Left renal pelvis (tissue), 4 donors: ENCODE measurements at places on chromosomes 6 and 20.

DNA sequence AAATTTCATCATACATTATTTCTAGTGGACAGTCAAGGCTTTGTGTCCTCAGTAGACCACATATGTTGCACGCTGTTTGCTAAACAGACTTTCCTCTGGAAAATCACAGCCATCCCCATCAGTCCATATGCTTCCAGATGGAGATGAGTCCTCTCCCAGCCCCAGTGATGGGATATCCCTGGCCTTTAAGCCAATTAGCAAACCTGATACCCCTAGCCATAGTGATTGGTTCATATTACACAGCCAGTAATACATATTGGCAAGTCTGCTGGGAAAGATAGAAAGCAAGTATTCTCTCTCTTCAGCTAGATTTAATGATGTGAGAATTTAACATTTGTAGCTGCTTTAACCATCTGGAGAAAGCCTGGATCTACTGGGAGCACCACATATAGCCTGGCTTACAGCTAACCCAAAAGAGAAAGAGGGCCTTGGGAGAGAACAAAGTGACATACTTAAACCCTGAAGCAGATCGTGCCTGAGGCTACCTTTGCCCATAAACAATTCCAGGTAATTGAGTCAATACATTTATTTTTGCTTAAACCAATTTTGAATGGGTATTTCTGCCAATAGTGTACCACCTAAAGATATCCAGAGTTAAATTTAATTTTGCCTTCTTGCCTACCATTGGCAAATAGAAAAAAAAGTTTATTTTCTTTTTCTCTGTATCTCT, 103.5 kb upstream of the HIVEP1 start:
- DNase-seq: no peak

- DNase-seq: no peak
Measured at GRCh38 chr6:113830140-113830539, 27.0 kb upstream of the MARCKS start.

GRCh38 chr6:14792118-14792955, 453.5 kb upstream of the JARID2 start:
- no peak for DNase-seq

GRCh38 chr20:45946149-45946970, 11.9 kb downstream of the PCIF1 start:
- DNase-seq: no peak

DNA sequence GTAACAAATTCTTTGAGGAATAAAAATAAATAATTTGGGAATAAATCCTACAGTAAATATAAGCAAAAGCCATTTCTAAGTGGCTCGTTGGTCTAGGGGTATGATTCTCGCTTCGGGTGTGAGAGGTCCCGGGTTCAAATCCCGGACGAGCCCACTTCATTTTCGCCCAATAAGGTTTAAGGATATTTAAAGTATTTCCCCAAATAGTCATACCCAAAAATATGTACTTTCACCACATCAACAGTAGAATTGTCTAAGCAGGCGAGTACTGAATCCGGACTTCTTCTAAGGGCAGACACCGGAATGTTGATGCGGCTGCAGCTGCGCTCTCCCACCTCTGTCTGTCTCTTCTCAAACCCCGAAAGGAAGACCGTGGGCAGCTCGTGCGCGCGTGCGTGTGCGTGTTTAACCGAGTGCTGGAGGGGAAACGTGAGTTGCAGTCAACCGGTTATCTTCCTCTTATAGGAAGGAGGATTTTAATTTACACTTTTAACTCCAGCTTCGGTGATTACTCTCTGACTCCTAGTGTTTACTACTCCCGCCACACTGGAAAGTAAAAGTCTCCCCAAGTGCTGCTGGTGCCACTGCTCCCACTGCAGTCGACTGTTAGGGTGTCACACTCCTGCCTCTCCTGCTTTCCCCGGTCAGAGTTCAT, 155.7 kb upstream of the PRSS16 start:
- no peak for DNase-seq

GRCh38 chr6:105424175-105424783, 21.4 kb upstream of the PREP start:
- DNase-seq: peak; percentile 42

DNA sequence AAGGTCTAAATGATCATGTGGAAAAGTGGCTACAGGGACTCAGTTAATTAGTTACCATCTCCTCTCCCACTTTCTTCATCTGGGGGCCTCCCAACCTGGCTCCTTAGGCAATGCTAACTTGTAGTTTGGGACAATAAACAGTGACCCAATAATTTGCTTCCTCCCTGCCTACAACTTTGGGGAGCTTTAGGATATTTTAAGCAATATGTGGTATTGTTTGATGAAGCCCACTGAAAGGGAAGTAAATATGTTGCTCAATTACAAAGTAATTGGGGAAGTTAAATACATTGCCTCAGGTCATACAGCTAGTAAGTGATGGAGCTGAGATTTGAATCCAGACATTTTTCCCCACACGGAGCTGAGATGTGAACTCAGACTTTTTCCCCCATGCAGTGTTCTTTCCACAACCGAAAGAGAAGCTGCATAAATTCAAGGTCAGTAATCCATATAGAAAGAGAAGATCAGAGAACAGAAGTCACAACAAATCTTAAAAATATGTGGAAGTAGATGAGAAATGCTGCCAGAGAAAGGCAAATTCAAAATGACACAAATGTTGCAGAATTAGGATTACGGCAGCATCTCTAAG, 26.6 kb downstream of the ZHX3 start:
- no peak for DNase-seq

DNA sequence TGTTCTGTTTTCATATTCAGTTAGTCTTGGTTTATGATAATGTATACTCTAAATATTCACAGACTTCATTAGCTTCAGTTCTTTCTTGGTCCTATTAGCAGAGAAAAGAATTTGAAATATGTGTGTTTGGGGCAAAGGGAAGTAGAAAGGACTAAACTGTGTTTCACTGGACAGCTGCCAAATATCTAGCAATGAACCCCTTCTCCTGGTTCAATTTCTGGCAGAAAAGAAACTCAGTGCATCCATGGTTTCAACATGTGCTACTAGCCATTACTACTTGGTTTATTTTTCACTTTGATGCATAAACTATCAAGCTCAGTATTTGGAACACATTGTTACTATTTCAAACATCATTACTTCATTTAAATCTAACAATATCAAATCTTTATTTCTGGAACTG, 43.6 kb downstream of the FBXL4 start:
- no peak for DNase-seq

- peak; percentile 62 for DNase-seq
Measured at GRCh38 chr6:1436334-1437306, 47.2 kb downstream of the FOXF2 start.

GRCh38 chr6:82249381-82250253, 2.1 kb upstream of the IBTK start:
- no peak for DNase-seq

DNA sequence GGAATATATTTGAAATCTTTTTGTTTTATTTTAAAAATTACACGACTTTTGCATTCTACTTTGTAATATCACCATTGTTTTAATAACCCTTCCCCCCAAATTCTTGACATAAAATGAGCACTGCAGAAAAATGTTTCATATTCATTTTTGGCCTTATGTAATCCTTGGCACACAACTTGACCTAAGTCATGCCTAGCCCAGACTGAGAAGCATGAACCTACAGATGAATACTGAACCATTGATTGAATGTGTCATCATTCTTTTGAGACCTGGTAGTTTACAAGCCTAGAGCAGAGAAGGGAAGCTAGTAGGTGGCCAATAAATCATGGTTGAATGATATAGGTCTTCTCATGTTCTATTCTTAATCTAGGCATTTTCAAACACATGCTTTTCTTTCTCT, 89.4 kb upstream of the EDN1 start:
- DNase-seq: no peak

DNA sequence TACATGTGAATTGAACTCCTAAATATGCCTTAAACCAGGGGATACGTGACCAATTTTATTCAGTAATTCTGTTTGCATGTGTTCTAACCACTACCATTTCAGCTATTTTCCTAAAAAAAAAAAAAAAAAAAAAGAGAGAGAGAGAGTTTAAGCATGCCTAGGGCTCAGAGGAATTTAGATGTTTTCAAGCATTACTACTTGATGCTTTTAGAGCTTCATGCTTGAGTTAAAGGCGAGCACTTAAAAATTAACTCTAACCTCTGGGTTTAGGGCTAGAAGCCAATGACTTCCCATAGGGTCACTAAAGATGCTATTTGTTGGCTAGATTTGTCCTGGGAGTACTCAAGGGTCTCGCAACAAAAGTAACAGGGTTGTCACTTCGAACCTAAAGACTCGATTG, 217.7 kb downstream of the ATXN1 start:
- DNase-seq: no peak

GRCh38 chr6:52506476-52506875, 70.4 kb downstream of the TRAM2 start:
- no peak for DNase-seq

- DNase-seq: no peak
Measured at GRCh38 chr6:111709615-111710398, 104.1 kb upstream of the TRAF3IP2 start.

GRCh38 chr20:36546111-36546736, 4.9 kb downstream of the MYL9 start:
- DNase-seq: no peak

GRCh38 chr20:8662433-8662954, 406.4 kb upstream of the PLCB4 start:
- no peak for DNase-seq

GRCh38 chr6:11921751-11922150, 90.4 kb upstream of the HIVEP1 start:
- DNase-seq: no peak

DNA sequence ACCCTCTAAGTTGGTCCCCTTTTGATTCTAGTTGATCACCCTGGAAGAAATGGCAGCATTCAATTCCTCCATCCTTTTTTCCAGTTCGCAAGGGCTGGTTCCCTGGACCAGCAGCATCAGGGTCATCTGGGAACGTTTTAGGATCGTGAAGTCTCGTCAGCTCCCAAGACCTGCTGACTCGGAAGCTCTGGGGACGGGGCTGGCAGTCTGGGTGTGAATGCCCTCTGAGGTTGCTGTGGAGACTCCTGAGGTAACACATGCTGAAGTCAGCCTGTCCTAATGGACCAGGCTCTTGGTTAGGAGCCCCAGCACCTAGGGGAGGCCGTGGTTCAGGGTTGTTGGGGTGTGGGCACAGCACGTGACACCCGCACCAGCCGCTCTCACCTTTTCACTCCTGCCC, 164.1 kb downstream of the SYNDIG1 start:
- DNase-seq: no peak

DNA sequence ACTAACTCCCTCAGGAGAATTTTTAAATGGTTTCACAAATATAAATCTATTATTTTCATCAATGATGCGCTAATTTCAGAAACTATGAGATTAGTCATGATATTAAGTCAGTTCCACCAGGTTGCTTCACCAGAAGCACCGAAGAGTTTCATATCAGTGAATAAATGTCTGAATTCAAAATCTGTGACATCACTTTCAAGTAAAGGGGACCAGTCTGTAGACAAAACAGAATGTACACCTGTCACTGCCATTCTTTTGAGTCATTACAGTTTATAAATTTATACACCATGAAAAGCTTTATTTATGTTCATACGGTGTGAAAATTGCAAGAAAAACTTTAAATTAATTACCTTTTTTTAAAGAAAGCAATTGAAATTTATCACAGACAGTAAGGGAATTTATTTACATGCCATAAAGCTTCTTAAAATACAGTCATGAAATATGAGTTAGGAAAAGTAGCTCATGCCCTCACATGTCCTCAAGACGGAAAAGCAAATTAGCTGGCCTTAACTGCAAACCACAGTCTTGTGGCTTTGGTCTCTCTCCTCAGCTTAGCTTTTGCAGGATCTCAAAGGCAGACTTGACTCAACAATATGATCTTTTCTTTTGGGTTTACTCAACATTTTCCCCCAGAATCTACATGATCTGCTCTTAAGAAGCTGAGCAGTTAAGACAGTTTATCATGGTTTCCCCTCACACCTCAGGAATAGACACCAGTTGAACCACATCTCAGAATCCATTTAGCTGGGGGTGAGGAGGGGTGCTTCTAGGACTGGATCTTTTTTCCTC, 177.7 kb upstream of the MCHR2 start:
- no peak for DNase-seq

DNA sequence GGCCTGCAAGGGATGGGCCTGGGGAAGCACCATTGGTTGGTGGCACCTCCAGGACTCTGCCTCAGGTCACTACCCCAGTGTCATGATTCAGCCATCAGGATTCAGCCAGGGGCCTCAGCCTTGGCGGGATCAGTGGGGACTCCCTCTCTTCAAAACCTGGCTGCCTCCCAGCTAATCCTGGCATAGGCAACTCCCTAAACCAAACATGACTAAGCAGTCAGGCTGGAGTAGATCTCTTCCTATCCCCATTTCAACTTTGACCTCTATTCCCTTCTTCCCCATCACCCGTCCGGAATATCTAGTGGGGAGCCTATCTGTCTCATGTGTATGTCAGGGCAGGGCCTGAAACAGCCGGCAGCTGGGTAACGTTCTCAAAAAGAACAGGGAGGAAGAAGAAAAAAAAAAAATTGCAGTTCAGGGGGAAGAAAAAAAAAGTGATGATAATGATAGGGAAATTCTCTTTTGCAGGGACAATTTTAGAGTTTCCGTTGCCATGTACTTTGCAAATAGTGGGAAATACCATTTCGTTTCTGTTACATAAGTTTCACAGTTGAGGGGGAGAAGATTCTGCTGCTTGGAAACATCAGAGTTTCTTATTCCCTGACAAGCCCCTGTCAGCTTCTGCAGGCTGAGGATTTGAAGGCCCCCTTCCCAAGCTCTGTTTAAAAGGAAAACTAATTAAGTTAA, 4.1 kb upstream of the PREX1 start:
- DNase-seq: no peak

DNA sequence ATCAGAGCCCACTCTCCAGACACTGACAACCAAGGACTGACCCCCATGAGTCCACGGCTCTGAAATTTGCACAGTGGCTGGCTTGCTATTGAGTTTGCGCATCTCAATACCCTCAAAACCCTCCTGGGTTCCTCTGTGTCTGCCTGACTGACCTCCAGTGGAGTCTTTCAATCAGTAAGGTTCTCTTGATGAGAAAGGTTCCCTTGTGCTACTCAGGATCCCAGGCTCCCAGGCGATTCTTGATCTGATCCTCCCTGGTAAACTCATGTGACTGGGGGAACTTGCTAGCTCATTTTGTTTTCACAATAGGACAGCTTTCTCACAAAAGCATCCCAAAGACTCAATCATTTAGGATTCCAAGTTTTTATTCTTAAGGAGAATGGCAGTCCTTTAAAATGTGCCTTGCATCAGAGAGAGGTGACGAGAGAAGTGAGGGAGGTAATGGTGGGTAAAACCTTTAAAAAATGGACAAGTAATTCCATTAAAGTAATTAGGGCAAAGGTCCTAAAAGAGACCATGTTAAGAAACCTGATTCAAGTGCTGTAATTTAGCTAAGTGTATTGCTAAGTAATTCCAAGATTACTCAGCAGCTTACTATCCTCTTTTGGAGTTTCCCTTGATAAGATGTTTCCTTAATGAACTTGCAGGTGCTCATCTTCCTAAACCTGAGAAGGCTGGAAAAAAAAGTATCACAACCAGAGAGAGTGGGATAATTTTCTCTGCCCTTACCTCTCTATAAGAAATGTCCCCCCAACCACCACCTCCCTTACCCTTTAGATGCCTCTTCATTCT, 304.7 kb upstream of the SGK1 start:
- no peak for DNase-seq

GRCh38 chr6:165543781-165544180, 119.3 kb downstream of the PDE10A start:
- DNase-seq: no peak

GRCh38 chr6:11423667-11424066, 113.9 kb upstream of the TMEM170B start:
- DNase-seq: no peak

- DNase-seq: no peak
Measured at GRCh38 chr20:9912858-9913434, 74.1 kb upstream of the PAK5 start.

GRCh38 chr20:24321973-24322372, 147.5 kb upstream of the SYNDIG1 start:
- no peak for DNase-seq
